ENCODE measurements at places on chromosomes 1 and 21.

DNA sequence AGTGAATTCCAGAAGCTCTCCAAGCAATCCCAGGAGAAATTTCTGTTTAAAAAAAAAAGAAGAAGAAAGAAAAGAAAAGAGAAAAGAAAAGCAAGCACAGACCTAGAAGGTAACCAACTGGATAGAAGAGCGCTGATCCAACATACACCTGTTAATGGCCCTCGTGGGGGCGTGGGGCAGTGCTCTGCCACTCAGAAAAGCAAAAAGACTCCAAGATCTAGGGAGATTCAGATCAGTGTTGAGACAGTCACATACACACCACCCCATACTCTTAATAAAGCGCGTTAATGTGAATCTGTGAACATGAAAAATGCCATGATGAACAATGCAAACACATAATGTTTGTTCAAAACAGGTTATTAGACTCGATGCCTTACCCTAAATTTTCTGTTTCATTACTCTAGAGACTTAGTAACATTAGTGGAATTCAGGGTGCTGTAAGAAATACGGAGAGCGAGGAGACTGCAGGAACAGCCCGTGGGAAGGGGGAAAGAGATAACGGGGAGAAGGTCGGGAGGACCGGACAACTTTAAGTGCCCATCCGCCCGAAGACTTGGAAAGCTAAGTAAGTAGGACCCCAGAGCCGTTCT, 406 bp downstream of the NME7 start:
- DNase-seq = no peak

- peak; percentile 75 for DNase-seq
Observed at GRCh38 chr1:31798433-31799195, 17.2 kb downstream of the SPOCD1 start.

GRCh38 chr1:226498640-226499008, 49.9 kb upstream of the STUM start:
- no peak for DNase-seq

DNA sequence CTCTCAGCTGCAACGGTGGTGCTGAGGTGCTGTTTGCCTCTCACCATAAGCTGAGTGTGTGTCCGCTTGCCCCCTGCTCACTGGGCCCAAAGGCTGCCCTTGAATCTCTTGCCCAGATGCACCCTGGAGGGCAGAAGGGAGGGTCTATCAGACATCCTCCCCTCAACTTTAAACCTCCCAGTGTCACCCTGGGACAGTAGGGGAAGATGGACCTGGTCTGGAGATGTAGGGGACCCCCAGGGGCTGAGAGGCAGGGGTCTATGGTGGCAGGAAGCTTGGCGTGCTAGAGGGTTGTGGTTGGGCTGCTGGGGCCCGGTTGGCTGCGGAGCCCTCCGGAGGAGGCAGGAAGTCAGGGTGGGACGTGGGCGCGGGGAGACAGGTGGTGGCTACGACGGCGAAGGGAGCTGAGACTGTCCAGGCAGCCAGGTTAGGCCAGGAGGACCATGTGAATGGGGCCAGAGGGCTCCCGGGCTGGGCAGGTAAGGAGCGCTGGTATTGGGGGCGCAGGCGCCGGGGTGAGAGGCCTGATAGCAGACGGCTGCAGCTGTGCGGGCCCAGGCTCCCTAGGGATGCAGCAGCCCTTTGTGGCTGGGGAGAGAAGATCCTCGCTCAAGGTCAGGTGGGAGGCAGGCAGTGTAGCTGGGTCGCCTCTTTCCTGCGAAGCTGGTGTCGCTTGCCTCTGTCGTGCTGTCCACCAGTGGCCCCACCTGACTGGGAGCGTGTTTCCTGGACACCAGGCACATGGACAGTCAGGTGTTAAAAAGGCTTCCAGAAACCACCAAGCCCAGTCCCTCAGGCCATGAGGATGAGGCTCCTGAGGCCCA, at the start of gene LCK:
Gene LCK, plus strand, starts transcription at position 373 of the 824 bp plus-strand sequence. CDS start 23,065 bp downstream, outside the sequence.
- DNase-seq = no peak

DNA sequence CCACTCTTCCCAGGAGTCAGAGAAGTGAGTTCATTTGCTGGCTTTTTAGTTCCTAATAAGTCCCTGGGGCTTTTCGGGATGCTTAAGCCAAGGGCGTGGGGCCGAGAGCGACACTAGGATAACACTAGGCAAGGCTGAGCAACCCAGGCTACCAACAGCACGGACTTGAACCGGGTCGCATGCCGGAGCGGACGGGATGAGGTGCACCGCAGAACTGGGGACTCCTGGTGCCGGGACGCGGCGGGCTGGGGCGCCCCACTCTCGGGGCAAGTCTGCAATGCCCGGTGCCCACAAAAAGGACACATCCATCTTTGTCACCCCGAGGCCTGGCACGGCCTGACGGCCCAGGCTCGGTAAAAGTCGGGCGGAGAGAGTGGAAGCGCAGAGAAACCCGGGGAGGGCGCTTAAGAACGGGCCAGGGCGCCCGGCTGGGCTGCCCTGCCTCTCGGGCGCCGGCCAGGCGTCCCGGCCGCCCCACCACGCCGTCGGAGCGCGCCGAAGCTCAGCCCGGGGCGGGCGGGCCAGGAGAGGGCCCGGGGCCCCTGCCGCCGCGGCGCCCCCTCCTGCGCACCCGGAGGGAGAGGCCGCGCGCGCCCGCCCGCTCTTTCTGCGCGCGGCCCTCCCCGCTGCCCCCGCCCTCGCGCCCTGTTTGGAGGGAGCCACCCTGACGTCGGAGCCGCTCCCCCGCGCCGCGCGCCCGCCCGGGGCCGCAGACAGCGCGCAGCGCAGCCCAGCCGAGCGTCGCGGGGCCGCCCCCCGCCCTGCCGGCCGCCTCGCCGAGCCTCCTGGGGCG, at the start of gene NBL1:
Gene NBL1, plus strand, starts transcription at position 710 of the 793 bp plus-strand sequence. CDS start 10,720 bp downstream, outside the sequence.
- DNase-seq = peak; percentile 67

Measured in fibroblast of pulmonary artery (primary cell).